ENCODE measurements at places on chromosomes 5 and 9. TPM values are rescaled to one million over a fixed set of nuclear protein-coding genes. Genes with fewer than 3 reads are reported as not detected.

Gene SLC25A48
- 0.39 TPM for total RNA-seq

Gene PCDHGA6
- 0.66 TPM for total RNA-seq

Gene SHROOM1
- total RNA-seq = 96.1 TPM

Gene SLC34A1
- 0.12 TPM for total RNA-seq

Gene FRMPD1
- 0.74 TPM for total RNA-seq

Gene ELL2
- 81.9 TPM for total RNA-seq

Gene BASP1
- 5.2 TPM for total RNA-seq

Gene CENPK
- 4.3 TPM for total RNA-seq

Gene PCA3
- 0.09 TPM for total RNA-seq

Gene GPR151
- total RNA-seq = not detected

Gene SPINK13
- total RNA-seq = not detected

Gene PRUNE2
- total RNA-seq = 1.4 TPM

Gene IL11RA
- total RNA-seq = 21.0 TPM

DNA sequence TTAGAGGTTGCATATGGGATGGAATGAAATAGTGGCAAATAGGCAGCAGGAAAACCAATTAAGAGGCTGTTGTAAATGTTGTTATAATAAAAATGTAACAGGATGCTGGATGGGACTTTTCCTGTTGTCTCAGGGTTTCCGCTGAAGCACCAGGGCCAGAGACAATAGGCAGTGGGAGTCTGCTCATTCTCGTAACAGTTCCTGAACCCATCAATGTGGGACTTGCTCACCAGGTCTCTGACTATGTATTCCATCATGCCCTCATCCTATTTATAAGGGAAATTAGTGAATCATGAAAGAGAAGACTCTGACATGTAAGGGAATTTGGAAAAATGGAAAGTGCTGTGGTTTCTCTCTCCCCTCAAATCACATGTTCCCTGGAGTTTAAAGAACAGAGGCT lies 23.5 kb upstream of the SSBP2 start:
- H3K4me1 ChIP-seq = no peaks in the 10 kb centered on the region
- no peaks in the 10 kb centered on the region for H3K36me3 ChIP-seq
- no peaks in the 10 kb centered on the region for H3K27me3 ChIP-seq
- no peak overlapping the region for H3K27ac ChIP-seq

DNA sequence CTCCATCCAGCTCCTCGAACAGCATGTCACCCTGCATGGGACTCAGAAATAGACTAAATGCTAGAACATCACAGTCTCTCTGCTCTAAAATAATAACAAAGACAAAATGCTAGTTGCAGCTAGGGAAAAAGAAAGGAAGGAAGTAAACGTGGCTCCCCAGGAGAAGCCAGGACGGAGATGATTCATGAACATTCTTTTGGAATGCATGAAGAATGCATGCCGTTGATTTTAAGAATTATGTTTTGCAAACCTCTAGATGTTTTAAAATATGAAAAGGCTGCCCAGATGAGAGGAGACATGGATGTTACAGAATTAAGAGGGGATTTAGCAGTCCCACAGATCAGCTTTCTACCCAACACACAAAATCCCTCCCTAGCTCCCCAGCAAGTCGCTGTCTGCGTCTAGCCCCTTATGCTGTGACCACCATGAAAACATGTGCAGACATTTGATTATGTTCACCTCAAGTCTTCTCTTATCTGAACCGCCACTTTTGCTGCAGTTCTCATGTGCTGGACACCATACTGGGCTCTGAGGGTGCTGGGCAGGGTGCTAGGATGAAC lies 139.4 kb upstream of the LMX1B start:
- H3K36me3 ChIP-seq = no peaks in the 10 kb centered on the region
- no peak overlapping the region for H3K4me3 ChIP-seq
- no peaks in the 10 kb centered on the region for H3K4me1 ChIP-seq

- no peaks in the 10 kb centered on the region for H3K27me3 ChIP-seq
- no peak for DNase-seq
- no peak overlapping the region for H3K4me3 ChIP-seq
Measured at GRCh38 chr9:36268007-36268427, 9.8 kb upstream of the GNE start.

- no peaks in the 10 kb centered on the region for H3K36me3 ChIP-seq
- no peaks in the 10 kb centered on the region for H3K27me3 ChIP-seq
- peaks cover 32% of the 10 kb centered on the region for H3K4me1 ChIP-seq
Measured at GRCh38 chr9:87516926-87517290, 19.2 kb downstream of the DAPK1 start.

GRCh38 chr9:78248635-78249034 lies 12.8 kb downstream of the CEP78 start:
- H3K4me3 ChIP-seq = no peak overlapping the region
- DNase-seq = no peak
- H3K4me1 ChIP-seq = no peaks in the 10 kb centered on the region
- H3K27me3 ChIP-seq = no peaks in the 10 kb centered on the region
- no peak overlapping the region for H3K27ac ChIP-seq

DNA sequence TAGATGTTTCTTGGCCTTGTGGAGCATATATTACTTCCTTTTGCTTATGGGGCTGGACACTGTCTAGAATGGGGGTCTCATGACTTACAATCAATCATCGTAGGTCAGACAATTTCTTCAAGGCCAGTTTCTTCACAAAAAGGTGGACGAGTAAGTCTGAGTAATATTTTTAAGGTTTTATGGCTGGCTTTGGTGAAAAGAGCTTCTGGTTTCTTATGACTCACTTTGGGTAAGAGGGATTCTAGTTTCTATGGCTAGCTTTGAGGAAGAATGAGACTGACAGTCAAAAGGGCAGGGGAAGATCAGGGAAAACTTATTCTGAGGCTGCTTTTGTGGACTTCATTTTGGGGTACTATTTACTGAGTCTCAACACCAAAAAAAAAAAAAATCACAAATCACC lies 2067.2 kb upstream of the C9orf72 start:
- DNase-seq = no peak
- H3K27me3 ChIP-seq = no peaks in the 10 kb centered on the region
- no peaks in the 10 kb centered on the region for H3K36me3 ChIP-seq
- H3K4me3 ChIP-seq = no peak overlapping the region
- H3K4me1 ChIP-seq = no peaks in the 10 kb centered on the region
- no peak overlapping the region for H3K27ac ChIP-seq

GRCh38 chr9:14345354-14346230 lies 31.7 kb upstream of the NFIB start:
- H3K27me3 ChIP-seq = peaks cover 49% of the 10 kb centered on the region
- H3K4me3 ChIP-seq = no peak overlapping the region
- no peaks in the 10 kb centered on the region for H3K4me1 ChIP-seq
- H3K27ac ChIP-seq = no peak overlapping the region
- DNase-seq = no peak

DNA sequence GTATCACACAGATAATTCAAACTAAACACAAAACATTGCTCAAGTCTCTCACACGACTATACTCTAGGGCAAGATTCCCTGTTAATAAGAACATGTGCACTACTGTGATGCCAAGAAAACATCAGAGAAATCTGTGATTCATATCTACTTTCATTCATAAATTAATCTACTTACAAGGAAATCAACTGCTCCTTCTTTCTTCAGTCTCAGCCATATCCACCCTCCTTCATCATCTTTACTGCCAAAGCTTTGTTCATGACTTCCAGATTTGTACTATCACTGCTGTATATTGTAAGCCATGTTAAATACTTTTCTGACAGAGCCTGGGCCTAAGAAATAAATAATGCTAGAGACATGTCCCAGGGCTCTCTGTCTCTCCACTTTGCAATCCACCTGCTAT lies 35.1 kb downstream of the CTNNAL1 start:
- no peak for DNase-seq
- no peaks in the 10 kb centered on the region for H3K36me3 ChIP-seq
- no peak overlapping the region for H3K27ac ChIP-seq
- H3K27me3 ChIP-seq = no peaks in the 10 kb centered on the region

GRCh38 chr5:80326468-80326867 lies 6.7 kb downstream of the SPZ1 start:
- no peaks in the 10 kb centered on the region for H3K27me3 ChIP-seq
- no peak overlapping the region for H3K27ac ChIP-seq
- H3K36me3 ChIP-seq = no peaks in the 10 kb centered on the region
- H3K4me3 ChIP-seq = no peak overlapping the region

DNA sequence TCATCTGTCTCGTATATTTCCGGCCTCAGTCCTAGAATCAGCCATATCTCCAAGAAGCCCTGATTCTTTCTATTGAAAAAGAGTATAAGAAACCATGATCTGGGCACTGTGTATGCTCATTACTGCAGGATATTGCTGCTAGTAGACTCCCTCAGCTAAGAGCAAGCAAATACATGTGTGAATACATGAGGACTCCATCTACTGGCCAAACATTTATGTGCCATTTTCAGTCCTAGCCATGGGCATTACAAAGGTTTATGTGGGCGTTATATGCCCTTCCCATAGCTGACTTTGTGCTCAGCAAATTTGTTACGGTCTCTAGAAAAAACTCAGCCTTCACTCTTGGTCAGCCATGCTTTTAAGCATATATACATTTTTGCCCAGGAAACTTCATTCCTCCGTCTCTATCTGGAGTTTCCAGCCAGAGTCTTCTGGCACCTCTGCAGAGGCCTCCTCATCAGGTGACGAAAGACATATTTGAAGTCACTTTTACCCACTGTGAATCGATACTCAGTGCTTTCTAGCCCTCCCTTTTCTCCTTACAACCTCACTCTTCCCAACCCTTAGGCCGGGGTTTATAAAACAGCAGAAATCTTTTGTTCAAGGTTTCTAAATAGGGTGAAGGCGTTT lies 1495.6 kb upstream of the CDH6 start:
- H3K4me1 ChIP-seq = no peaks in the 10 kb centered on the region
- H3K4me3 ChIP-seq = no peak overlapping the region
- H3K36me3 ChIP-seq = no peaks in the 10 kb centered on the region
- no peaks in the 10 kb centered on the region for H3K27me3 ChIP-seq
- no peak overlapping the region for H3K27ac ChIP-seq

- H3K4me3 ChIP-seq = no peak overlapping the region
- H3K27ac ChIP-seq = no peak overlapping the region
- H3K4me1 ChIP-seq = no peaks in the 10 kb centered on the region
Measured at GRCh38 chr5:83378624-83379289, 92.8 kb upstream of the VCAN start.

DNA sequence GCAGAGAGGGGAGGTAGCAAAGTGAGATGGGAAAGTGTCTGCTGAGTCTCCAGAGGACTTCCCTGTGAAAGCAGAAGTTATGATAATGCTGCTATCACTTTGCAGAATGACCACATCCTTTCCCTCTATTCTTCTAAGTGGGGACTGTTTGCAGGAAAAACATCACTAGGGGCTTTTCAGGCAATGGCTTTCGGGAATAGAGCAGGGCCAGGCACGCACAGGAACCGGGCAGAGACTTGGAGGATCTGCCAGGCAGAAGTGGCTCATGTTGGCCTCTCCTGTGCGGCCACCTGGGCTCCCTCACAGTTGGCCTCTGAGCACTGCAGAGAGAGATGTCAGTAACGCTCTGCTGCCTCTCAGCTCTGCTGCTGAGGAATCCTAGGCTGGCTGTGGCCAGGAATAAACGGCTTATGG lies 214.7 kb downstream of the MAST4 start:
- no peak for DNase-seq
- H3K4me3 ChIP-seq = no peak overlapping the region
- H3K4me1 ChIP-seq = no peaks in the 10 kb centered on the region
- no peaks in the 10 kb centered on the region for H3K27me3 ChIP-seq
- H3K36me3 ChIP-seq = no peaks in the 10 kb centered on the region

DNA sequence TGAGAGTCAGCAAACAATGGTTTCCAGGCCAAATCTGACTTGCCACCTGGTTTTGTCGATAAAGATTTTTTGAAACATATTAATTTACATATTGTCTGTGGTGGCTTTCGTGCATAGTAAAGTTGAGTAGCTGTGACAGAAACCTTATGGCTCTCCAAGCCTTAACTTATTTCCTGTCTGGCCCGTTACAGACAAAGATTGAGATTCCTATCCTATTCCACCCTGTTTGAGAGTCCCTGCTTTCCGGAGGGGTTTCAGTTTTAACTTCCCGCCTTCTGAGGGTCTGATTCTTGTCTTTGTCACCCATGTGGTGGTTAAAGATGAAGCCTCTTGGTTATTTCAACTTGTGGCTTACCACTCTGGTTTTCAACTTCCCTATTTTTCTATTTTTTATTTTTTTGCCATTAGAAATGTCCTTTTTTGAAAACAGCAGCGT lies 11.4 kb downstream of the OTULIN start:
- H3K4me1 ChIP-seq = peaks cover 38% of the 10 kb centered on the region
- peaks cover 17% of the 10 kb centered on the region for H3K36me3 ChIP-seq
- no peak overlapping the region for H3K27ac ChIP-seq
- H3K27me3 ChIP-seq = no peaks in the 10 kb centered on the region

DNA sequence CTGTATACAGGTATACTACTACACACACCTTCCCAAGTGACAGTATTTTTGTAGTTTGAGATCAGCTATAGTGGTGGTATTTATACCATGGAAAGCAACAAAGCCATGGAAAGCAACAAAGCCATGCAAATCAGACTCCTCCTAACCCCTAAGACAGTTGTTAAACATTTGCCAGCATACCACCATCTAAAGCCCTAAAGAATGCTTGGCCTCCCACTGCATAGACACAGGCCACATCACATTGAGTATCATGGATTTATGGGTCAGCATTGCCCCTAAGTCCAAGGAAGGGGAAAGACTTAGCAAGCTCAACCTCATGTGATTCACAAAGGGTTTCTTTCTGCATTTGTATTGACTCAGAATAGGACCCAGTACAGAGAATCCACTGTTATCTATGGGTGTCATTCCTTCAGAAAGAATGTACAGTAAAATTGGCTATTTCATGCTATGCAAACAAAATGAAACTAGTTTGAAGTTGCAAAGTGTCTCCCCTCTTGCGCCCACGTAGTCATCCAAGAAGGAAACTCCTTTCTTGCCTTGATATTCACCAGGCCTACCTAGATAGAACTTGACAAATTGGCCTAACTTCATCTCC lies 70.4 kb upstream of the IQGAP2 start:
- H3K36me3 ChIP-seq = no peaks in the 10 kb centered on the region
- no peaks in the 10 kb centered on the region for H3K4me1 ChIP-seq
- no peak overlapping the region for H3K4me3 ChIP-seq

DNA sequence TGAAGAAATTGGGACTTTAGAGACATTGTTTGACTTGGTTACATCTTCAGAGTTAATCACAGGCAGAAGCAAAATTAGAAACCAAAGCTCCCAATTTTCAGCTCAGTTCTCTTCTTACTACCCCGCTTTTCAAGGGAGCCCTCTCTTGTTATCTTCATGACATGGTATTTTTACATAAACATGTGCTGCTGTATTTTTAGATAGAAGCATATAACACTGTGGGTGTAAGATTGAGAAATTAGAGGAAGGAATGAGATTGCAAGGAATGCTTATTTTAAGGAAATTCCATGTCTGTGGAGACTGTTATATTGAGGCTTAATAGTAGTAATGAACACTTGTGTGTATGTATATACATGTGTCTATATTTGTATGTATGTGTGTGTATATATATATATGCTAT lies 401.6 kb downstream of the TMEM232 start:
- H3K4me1 ChIP-seq = no peaks in the 10 kb centered on the region
- no peak overlapping the region for H3K27ac ChIP-seq
- no peaks in the 10 kb centered on the region for H3K36me3 ChIP-seq
- no peaks in the 10 kb centered on the region for H3K27me3 ChIP-seq

GRCh38 chr5:50767588-50767987 lies 101.2 kb downstream of the PARP8 start:
- H3K36me3 ChIP-seq = no peaks in the 10 kb centered on the region
- no peak for DNase-seq
- no peaks in the 10 kb centered on the region for H3K27me3 ChIP-seq
- H3K4me3 ChIP-seq = no peak overlapping the region

All from right lobe of liver (tissue), 6 donors.